ENCODE measurements at places on chromosomes 1 and 21.
A peak's percentile ranks its signal among the peaks of the same experiment; 100 is the strongest.

DNA sequence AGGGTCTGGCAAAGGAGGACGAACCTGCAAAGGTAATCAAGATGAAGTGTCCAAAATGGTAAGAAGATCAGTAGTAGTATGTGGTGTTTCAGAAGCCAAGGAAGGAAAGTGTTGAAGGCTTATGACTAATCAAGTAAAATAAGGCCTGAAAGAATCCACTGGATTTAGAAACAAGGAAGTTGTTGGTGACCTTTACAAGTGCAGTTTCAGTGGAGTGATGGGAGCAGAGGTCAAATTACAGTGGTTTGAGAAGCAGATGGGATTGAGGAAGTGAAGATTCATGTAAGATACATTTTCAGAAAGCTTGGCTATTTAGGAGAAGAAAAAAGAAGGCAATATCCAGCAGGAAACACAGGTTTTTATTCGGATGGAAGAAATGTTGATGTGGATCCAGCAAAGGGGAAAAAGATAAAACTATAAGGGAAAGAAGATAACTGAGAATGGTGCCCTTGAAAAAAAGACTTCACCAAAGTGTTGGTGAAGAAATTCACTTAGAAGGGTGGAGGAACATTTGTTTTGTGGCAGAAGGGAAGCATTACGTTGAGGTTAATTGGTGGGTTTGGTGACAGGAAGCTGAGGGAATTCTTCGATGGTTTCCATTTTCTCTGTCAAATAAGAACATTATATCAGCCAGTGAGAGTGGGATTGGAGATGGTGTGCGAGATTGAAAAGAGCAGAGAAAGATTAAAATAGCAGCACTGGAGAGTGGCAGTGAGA lies 2.1 kb downstream of the ARMH1 start:
- DNase-seq = no peak

DNA sequence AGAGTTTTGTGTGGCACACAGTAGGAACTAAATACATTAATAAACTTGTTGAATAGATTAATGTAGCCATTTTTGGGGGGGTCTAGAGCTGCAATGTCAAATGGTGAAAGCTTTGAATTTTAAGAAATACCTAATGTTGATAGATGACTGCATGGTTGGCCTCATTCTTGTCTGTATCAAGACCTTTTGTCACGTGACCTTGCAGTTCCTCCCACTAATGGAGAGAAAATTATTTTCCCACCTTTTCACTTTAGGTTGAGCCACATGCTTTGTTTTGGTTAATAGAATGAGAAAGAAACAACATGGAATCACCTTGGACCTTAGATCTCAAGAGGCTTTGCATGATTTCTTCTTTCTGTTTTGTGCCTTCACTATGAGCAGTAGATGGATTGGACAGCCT lies 223.6 kb upstream of the DEPDC1 start:
- no peak for DNase-seq

DNA sequence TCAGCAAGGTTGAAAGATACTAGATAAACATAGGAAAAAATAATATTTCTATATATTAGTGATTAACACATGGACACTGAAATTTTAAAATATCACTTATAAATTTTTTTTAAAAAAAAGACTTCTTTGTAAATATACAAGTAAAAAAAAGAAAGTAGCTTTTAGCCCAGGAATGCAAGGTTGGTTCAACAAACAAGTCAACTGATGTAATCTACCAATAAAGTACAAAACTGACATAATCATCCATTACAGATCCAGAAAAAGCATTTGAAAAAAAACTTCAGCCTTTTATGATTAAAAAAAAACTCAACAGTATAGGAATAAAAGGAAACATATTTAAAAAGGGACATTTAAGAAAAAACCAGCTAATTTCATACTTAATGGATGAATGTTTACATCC lies 48.4 kb downstream of the TRMT1L start:
- no peak for DNase-seq

DNA sequence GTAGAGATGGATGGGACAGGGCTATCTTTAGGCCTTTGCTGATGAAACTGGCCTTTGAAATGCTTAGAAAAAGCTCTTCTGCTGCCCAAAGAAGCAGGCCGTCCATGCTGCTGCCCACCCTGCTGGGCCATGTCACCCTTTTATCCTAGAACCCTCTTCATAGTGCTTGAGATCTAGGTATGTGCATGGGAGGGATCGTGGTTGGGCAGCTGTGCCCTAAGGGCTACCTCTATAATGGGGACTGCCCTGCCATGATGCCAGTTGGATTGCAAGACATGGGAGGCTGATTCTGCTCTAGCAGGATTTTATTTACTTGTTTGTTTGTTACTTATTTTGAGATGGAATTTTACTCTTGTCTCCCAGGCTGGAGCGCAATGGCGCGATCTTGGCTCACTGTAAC lies 69.0 kb downstream of the HHAT start:
- DNase-seq = no peak

- no peak for DNase-seq
Measured at GRCh38 chr1:202250982-202251381, 57.4 kb downstream of the LGR6 start.

GRCh38 chr21:37525810-37526209 lies 159.2 kb downstream of the DYRK1A start:
- DNase-seq = no peak

- no peak for DNase-seq
Measured at GRCh38 chr1:27368869-27369582, 2.3 kb upstream of the MAP3K6 start.

- no peak for DNase-seq
Measured at GRCh38 chr1:90143591-90143990, 148.7 kb downstream of the ZNF326 start.

DNA sequence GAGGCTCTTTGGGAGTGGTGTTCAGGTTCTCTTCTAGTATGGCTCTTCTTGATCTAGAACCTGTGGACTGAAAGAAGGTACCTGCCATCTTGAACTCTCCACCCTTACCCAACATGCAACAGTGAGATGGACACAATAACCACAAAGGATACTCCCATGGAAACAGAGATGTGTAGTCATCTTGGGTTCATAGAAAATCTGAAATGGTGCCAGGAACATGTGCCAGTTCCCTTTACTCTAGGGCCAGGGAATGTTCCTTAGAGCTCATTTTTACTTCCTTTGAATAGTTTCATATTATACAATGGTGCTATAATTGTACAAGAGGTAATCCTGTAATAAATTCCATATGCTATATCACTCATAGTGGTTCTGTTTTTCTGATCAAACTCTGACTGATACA lies 13.2 kb upstream of the SCYL3 start:
- no peak for DNase-seq

DNA sequence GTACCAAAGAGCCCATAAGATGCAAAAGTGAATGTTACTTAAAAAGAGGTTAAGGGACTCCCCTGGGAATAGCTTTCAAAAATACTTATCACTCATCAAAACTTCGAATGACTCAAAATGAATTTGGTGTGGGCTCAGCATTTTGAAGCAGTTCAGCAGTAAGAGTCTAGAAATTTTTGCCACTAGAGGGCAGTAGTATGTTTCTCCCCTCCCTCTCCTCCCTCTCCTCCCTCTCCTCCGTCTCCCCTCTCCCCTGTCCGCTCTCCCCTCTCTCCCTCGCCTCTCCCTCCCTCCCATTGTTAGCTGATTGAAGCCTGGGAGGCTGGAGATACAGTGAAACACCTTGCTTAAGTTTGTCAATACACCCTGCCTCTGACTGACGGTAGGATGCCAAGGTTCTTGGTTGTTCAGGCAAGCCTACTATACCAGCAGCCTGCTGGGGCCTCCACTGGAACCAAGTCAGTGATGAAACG lies 70.8 kb upstream of the TENT5C start:
- DNase-seq = peak; percentile 67

DNA sequence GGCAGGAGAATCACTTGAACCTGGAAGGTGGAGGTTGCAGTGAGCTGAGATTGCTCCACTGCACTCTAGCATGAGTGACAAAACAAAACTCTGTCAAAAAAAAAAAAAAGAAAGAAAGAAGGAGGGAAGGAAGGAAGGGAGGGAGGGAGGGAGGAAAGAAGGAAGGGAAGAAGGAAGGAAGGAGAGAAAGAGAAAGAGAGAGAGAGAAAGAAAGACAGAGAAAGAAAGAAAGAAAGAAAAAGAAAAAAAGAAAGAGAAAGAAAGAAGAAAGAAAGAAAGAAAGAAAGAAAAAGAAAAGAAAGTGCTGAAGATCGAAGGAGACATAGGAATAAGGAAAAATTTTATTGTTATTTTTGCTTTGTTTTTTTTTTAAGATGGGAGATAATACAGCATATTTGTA lies 166.7 kb downstream of the SLC44A5 start:
- no peak for DNase-seq

DNA sequence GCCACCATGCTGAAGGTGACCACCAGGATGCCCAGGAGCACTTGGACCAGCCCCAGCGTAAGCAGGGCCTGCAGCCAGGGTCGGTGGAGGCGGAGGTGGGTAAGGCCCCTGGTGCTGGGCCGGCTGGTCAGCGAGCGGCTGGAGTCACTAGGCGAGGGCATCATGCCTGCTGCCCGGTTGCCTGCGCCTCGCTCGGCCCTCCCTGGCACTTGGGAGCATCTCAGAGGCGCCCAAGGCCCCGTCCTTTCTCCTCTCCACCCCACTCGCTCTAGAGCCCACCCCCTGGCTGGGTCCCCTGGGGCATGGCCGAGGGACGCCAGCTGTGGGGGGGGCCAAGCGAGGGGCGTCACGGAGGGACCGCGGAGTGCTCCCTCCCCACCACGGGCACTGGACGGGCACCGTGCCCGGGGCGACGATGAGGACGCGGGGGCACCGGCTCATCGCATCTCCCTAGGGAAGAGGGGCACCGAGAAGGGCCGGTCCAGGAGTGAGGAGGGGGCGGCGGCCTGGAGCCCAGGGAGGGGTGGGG lies 505 bp downstream of the ENTREP3 start:
- no peak for DNase-seq

DNA sequence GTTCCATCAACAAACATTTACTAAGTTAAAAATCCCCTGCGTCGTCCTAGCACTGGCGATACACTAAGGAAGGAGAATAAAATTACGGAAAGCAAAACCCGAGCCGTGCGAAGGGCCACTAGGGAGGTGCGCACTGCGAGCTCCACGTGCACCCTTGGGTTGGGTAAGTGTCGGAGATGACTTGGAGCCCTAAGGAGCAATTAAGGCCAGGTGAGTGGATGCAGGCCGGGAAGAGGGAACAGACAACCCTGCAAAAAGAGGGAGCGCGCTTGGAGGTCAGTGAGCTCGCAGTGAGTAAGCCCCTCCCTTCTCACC lies 704 bp downstream of the WDR4 start:
- no peak for DNase-seq

DNA sequence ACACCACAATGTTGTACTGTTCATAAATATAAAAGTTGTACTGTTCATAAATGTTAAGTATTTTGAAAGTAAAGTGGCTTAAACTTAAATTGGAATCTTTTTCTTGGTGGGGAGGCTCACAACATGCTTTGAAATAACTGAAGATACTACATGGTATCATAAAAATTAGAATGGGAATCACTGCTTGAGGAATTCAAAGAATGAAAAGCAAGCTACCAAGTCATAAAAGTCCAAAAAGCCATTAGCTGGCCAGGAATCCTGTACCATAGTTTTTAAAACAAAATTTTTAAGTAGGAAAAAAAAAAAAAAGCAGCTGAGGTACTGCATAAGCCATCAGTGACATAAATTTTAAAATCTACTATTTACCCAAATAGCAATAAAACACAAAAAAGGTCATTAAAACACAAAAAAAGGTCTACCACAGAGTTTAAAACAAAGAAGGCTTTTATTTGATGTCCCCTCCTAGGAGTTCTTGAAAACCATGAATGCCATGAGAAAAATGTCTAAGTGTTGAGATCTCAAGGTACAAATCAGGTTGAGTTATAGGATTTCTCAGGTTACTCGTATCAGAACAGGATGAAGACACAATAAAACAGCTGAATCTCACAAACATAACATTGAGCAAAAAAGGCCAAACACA lies 8.6 kb downstream of the ZZZ3 start:
- no peak for DNase-seq

GRCh38 chr1:183205196-183205781 lies 19.2 kb downstream of the LAMC2 start:
- no peak for DNase-seq

DNA sequence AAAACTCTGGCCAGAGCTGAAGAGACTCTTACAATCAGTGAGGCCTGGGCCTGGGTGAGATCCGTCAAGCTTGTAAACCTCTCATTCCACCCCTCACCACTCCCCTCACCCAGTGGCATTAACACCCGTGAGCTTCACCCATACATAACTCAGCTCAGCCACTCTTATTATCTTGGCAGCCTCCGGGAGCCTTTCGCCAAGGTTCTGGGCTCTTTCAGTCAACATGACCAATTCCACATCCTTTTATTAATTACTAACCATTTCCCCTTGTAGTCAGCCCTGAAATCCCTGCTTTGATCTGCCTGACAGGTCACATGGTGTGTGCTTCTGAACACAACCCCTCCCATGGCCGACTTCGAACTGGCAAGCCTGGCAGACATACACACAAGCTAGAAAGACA lies 134.8 kb downstream of the SETD4 start:
- no peak for DNase-seq

DNA sequence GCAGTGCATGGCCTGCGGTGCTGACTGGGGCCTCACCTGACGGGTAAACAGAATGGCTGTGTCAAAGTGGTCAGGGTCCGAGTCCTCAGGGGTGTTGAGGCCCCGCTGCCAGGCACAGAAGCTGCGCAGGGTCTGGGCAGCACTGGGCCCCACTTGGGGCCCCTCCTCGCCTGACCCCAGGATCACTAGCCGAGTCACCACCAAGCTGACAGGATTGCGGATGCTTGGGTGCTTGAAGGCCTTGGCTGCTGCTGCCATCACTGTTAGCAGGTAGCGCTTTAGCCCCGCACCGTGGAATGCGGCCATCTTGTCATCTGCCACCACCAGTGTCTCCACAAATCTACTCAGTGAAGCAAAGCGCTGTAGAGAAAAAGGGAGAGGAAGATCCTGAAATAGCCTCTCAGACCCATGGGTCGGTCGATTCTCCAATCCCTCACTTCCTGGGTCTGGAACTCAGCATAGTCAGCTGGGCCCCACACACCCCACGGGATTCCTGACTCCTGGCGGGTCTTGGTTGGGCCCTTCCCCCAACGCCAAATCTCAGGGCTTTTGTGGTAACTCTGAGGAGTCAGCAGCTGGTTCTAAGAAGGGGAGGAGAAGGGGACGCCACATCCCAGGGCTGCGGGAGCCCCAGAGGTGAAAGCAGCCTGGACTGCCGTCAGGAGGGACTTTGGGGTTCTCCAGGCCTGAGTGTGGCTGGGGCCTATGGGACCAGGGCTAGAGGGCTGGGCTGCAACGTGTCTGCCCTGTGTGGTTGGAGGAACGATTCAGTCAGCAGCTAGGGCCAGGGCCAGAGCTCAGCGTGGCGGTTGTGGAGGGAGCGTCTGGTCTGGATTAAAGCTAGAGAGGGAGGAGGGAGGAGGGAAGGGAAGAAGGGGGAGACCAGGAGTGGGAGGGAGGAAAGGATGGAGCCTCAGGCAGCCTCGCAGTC lies 2.1 kb downstream of the ADAMTS4 start:
- DNase-seq = no peak
